ENCODE measurements at places on chromosomes 5 and 9.

DNA sequence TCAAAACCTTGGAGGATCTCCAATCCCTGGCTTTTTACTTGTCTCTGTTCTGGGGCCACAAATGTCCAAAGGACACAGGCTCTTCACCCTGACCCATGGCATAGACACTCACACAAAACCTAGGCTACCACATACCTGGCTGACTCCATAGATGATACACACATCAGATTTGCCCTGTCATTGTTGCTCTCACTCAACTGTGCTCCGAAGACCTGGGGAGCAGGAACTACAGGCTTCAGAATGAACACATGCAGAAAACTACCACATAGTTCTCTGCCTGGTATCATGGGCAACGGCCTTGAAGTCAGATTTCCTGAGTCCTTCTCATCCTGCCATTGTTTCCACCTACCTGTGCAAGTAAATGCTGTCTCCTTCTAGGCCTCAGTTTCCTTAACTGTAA lies 226.2 kb downstream of the KIF4B start:
- DNase-seq, result no peak

DNA sequence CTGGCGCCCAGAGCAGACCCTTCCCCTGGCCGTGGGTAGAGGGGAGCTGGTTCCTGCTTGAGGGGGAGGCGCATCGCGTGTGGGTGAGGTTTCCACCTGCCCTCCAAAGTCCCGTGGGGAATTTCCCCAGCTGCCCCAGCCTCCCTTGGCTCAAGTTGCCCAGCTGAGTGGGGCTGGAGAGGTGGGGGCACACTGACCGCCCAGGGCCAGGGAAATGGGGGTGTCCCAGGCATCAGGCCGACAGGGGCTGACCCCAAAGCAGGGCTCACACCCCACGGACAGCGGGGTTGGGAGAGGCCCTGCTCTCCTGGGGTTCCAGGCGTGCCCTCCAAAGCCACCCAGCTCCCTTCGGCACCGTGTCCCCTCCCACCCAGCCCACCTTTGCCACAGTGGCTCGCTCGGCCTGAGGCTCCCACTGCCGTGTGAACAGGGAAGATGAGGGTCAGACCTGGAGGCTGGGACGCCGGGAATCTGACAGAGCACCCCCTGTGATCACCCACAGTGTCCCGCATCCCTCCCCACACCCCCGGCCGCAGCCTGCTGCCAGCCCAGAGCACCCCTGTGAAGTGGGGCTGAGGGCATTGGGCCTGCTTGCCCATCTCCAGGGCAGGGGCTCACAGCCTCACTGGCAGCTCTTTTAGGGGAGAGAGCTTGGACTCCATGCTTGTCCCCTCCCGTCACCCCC lies 933 bp upstream of the EGFL7 start:
- DNase-seq, result no peak

DNA sequence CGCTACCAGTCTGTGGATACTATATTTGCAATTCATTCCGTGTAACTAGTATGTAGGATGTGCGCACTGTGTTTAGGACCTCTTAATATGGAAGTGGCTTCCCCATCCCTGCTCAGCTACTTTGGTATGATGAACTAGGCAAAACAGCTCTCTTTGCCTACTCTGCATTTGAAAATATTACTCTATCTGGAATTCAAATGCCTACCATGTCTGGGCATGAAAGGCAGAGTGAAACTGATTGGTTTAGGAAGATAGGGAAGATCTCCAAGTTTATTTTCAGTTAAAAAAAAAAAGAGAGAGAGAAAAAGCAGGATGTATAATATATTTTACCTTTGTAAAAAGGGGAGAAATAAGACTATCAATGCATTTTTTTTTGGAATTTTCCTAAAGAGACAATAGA lies 74.1 kb upstream of the ELL2 start:
- no peak for DNase-seq

DNA sequence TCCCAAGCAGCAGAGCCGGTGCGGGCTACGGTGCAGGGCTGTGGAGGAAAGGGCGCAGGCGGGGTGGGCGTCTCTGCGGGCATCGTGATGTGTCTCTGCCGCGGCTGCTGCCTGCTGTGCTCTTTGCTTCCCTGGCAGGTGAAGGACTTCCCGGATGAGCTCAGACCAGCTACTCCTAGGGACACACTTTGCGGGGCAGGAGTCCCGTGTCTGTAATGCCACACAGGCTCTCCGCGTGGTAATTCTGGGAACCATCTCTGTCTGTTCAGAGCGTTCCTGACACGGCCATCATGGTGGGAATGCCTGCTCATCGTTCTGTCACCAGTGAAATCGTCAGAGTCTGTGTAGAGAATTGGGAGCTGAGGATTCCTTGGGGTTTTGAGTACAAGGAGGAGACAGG lies 235.5 kb downstream of the FANCC start:
- DNase-seq, result no peak

GRCh38 chr5:113264046-113264445 lies 170.7 kb downstream of the TSSK1B start:
- DNase-seq, result no peak

DNA sequence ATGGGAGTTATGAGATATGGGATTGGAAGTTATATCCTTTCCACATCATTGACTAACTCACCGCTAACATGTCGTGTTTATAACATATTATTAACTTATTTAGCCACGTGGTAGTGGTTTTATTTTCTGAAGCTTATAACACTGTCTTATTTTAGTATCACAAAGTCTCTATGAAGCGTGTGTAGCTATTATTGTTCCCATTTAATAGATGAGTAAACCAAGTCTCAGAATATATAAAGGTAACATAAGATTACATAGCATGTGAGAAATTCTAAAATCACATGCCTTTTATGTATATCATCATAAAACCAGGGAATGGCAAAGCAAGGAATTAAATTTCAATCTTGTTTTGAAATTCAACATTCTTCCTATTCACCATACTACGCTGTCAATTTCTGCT lies 15.3 kb downstream of the AP3B1 start:
- no peak for DNase-seq

DNA sequence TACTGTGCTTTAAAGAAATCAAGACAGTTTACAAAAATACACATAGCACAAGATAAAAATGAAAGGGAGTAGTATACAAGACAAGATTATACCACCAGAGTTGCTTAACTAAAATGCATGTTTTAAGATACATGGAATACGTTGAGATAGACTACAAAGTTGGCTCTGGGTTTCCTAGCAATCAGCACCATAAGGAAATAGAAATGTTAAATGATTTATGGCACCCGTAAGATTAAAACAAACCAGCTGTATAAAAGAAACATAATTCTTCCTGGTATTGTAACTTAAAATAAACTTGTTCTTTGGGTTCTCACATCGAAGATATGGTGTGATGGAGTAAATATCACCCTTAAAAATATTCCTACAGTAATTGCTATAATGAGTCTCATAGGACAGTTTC lies 9.9 kb upstream of the CSNK1G3 start:
- DNase-seq, result no peak

GRCh38 chr9:98298476-98298875 lies 43.0 kb upstream of the TBC1D2 start:
- DNase-seq, result no peak

DNA sequence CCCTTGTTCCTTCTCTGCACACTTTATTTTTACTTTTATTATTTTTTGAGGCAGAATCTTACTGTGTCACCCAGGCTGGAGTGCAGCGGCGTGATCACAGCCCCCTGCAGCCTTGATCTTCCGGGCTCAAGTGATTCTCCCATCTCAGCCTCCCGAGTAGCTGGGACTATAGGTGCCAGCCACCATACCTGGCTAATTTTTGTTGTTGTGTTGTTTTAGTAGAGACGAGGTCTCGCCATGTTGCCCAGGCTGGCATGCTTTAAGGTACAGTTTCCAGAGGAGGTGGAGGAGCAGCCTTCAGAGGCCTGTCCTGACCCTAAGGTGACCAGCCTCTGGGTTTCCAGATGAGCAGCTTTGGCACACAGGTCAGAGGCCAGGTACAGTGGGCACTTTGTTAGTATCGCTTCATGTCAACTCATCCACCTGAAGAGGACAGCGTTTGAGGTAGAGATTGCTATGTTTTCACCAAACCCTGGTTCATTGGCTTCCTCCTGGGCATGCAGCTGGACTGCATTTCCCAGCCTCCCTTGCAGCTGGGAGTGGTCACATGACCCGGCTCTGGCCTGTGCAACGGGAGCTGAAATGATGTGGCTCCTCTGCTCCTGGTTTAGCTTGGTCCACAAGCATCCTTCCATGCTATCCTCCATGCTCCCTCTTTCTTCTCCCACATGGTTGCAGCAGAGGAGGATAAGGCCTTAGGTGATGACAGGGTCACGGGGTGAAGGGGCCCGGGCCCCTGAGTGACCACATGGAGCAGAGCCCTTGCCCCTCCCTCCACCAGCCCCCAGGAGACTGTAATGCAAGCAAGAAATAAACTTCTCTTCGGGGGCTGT lies 139.3 kb upstream of the IER5L start:
- DNase-seq, result no peak

- DNase-seq, result no peak
Observed at GRCh38 chr5:124302533-124302932, 443.9 kb downstream of the ZNF608 start.

DNA sequence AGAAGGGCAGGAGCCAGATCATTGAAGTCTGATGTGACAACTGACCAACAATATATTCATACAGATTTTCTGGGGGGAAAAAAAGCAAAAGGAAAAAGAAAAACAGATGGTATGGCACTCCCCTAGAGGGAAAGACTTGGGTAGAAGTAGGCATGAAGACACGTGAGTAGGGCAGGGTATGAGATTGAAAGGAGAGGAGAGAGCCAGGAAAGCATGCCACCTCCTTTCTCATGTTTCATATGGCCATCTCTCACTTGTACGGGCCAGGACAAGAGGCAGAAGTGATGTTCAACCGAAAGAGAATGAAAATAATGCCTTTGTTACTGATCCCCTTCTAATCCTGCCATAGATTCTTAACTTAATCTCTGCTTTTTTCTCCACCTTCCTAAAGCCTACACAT lies 139.0 kb upstream of the ACTBL2 start:
- no peak for DNase-seq

DNA sequence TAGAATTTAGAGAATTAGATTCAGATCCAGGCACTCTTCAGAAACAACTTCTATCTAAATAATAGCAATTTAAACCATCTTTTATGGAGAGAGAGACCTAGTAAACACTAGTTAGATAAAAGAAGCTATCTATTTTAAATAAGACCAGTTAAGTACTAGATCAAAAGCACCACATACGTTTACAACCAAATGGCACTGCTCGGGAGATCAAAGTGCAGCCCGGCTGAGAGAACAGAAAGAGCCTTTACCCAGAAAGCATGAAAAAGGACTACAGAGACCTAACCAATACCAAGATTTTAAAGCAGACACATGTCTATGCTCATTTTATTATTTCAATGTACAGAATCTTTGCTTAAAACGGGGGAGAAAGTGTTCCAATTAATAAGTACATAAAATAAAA lies 30.8 kb downstream of the LIX1 start:
- no peak for DNase-seq

DNA sequence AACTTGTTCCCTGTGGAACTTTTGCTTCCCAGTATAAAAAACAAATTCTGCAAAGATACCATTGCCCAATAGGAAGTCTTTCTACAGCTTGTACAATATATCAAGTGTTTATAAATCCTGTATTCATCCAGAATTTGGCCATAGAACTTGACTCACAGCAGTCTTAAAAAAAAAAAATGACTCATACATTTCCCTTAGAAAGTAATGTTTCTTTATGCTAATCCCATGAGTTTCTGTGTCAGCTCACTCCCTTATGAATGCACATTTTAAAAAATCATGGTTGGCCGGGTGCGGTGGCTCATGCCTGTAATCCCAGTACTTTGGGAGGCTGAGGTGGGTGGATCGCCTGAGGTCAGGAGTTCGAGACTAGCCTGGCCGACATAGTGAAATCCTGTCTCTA lies 89.3 kb upstream of the DMRT1 start:
- DNase-seq, result no peak

Data from stimulated activated CD4-positive, alpha-beta T cell treated with anti-CD3 and anti-CD28 coated beads, Interleukin-15, amount 100 ng/mL, for 1 hour (primary cell).